ENCODE measurements at places on chromosomes 7 and 10.

DNA sequence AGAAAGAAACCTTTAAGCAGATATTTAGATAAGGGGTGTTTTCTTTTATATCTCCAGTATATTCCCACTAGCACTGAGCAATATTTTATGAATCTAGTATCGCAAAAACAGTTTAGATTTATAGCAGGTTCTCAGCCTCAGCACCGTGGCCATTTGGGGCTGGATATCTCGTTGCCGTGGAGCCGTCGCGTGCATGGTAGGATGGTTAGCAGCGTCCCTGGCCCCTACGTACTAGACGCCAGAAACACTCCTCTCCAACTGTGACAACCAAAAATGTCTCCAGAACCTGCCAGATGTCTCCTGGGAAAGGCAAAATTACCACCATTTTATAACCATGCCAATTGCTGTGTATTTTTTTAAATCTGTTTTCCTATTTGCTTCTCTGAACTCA is 172.9 kb downstream of the CACNB2 start:
- no peak for DNase-seq
- H3K36me3 ChIP-seq, result no peaks in the 10 kb centered on the region
- H3K4me1 ChIP-seq, result peaks cover 8% of the 10 kb centered on the region
- no peak overlapping the region for H3K4me3 ChIP-seq
- no peaks in the 10 kb centered on the region for H3K27me3 ChIP-seq

GRCh38 chr7:91149341-91150246 is 114.6 kb upstream of the FZD1 start:
- H3K4me1 ChIP-seq, result peaks cover 10% of the 10 kb centered on the region
- H3K36me3 ChIP-seq, result no peaks in the 10 kb centered on the region
- no peak overlapping the region for H3K4me3 ChIP-seq
- H3K27ac ChIP-seq, result no peak overlapping the region

DNA sequence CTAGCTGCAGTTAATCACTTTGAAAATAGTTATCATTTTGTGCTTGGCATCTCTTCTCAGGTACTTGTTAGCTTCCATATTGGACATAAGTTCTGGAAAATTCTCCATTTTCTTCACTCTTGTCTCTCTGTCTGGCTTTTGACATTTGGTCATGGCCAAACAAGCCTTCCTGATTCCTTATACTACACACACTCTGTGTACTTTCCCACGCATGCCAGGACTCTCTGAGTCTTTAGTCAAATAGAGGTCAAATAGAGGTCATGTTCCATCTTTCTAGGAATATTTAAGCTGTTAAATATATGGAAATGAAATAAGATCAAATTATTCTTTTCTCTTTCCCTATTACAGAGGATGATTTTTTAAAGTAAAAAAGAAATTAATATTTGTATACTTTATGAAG is 235.5 kb upstream of the PLXDC2 start:
- peaks cover 12% of the 10 kb centered on the region for H3K4me1 ChIP-seq
- no peaks in the 10 kb centered on the region for H3K27me3 ChIP-seq
- H3K36me3 ChIP-seq, result no peaks in the 10 kb centered on the region
- H3K4me3 ChIP-seq, result no peak overlapping the region

DNA sequence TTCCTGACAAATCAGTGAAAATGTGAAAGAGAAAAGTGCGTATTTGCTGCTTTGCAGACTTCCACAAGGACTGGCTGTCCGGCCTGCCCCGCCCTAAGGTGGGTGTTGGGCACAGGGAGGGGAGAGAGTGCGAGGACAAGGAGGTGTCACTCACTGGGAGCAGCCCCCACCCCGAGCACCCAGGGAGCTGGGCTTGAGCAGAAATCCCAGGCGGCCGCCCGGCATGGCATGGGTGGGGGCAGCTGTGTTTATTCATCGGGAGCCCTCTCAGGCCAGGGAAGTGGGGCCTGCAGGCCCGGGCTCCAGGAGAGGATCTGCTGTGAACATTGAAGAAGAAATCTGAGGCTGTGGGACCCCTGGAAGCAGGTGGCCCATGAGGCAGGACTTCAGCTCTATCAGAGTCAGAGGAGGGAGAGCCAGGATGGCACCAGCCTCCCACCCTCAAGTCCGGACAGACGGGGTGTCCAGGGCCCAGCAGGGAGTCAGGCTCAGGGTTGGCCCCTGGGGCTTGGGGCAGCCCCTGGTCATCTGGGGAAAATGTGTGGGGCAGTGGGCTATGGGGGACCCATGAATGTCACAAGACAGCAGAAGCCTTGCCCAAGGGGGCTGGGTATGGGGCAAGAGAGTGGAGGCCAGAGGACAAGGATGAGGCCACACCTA is 164.4 kb upstream of the PPP2R2D start:
- peak; percentile 61 for DNase-seq
- no peak overlapping the region for H3K27ac ChIP-seq
- H3K36me3 ChIP-seq, result peaks cover 4% of the 10 kb centered on the region
- H3K4me3 ChIP-seq, result no peak overlapping the region
- H3K27me3 ChIP-seq, result peaks cover 4% of the 10 kb centered on the region

DNA sequence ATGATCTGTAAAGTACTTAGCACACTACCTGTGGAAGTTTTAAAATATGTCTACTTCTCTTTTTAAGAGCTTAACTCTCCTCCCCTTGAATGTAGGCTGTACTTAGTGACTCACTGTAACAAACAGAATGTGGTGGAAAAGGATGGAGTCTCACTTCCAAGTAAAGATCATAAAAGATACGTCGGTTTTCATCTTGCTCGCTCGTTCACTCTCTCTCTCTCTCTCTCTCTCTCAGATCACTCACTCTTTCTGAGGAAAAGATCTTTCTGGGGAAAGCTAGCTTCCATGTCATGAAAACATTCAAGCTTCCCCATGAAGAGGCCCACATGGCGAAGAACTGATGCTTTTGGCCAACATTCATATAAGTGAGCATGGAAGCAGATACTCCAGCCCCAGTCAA is 5.5 kb downstream of the CHUK start:
- H3K27me3 ChIP-seq, result no peaks in the 10 kb centered on the region
- no peak for DNase-seq
- H3K4me3 ChIP-seq, result no peak overlapping the region
- H3K36me3 ChIP-seq, result peaks cover 20% of the 10 kb centered on the region
- no peak overlapping the region for H3K27ac ChIP-seq

DNA sequence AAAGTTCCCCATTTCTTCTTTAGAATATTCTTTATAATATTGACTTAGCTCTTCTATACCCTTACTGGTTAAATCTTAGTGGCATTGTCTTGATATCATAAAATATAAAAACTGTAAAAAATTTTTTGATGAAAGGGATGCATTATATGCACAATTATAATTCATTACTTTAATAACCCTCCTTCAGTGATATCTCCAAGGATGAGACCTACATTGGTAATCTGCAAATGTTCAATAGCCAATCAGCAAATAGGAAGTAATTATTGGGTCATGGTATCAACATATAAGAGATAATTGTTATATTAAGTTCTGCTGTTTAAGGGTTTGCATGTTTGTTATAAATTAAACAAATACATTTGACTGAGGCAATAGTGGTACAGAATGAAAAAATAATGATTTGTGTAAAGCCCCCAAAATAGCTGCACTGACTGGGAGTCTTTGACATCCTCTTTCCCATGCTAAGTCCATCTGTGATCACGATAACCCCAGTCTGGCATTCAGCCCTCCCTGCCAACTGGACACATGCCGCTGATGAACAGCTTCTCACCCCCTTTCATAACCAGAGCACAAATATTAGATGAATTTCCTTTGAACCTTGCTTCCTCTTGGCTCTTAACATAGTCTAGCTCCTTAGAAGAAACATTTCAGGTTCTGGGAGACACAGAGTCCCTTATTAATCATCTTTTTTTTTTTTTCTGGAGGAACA is 169.5 kb downstream of the CPED1 start:
- H3K27me3 ChIP-seq, result no peaks in the 10 kb centered on the region
- no peak for DNase-seq
- H3K36me3 ChIP-seq, result peaks cover 5% of the 10 kb centered on the region
- H3K4me3 ChIP-seq, result no peak overlapping the region
- no peaks in the 10 kb centered on the region for H3K4me1 ChIP-seq
- H3K27ac ChIP-seq, result no peak overlapping the region

DNA sequence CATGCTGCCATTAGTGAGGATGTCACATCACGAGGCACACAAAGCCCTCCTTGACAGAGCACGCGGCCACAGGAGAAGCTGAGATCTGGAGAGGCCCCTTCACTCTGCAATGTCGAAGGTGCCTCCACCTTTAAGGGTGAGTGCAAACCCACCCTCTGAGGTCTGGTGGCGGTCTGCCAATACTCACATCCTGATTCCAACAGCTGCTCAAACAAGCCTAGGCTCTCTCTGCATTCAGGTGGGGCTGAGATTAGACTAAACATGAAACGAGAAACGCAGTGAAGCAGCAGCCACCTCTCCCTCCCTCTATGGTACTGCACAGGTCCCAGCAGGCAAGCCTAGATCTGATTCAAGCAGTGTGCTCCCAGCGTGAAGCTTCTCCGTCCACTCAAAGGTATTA is 151.8 kb downstream of the TCERG1L start:
- no peaks in the 10 kb centered on the region for H3K36me3 ChIP-seq
- H3K4me1 ChIP-seq, result peaks cover 11% of the 10 kb centered on the region
- no peak for DNase-seq

GRCh38 chr10:94092848-94093247 is 99.1 kb downstream of the PLCE1 start:
- H3K4me1 ChIP-seq, result peaks cover 4% of the 10 kb centered on the region
- H3K36me3 ChIP-seq, result no peaks in the 10 kb centered on the region
- H3K4me3 ChIP-seq, result no peak overlapping the region
- no peak for DNase-seq
- no peak overlapping the region for H3K27ac ChIP-seq

- peaks cover 28% of the 10 kb centered on the region for H3K4me1 ChIP-seq
- DNase-seq, result no peak
- H3K4me3 ChIP-seq, result no peak overlapping the region
- H3K36me3 ChIP-seq, result no peaks in the 10 kb centered on the region
- peaks cover 8% of the 10 kb centered on the region for H3K27me3 ChIP-seq
Observed at GRCh38 chr10:15436696-15437095, 65.6 kb upstream of the FAM171A1 start.

GRCh38 chr10:112701211-112701877 is 248.7 kb upstream of the TCF7L2 start:
- H3K27ac ChIP-seq, result no peak overlapping the region
- no peak overlapping the region for H3K4me3 ChIP-seq
- H3K4me1 ChIP-seq, result peaks cover 22% of the 10 kb centered on the region
- no peak for DNase-seq

GRCh38 chr7:95001815-95002561 is 94.6 kb downstream of the PPP1R9A start:
- no peak overlapping the region for H3K27ac ChIP-seq
- H3K4me3 ChIP-seq, result no peak overlapping the region
- no peaks in the 10 kb centered on the region for H3K36me3 ChIP-seq
- H3K4me1 ChIP-seq, result peaks cover 52% of the 10 kb centered on the region
- H3K27me3 ChIP-seq, result no peaks in the 10 kb centered on the region

GRCh38 chr10:30758338-30758737 is 128.8 kb upstream of the LYZL2 start:
- peaks cover 31% of the 10 kb centered on the region for H3K4me1 ChIP-seq
- H3K27me3 ChIP-seq, result peaks cover 8% of the 10 kb centered on the region
- H3K36me3 ChIP-seq, result no peaks in the 10 kb centered on the region
- no peak for DNase-seq

DNA sequence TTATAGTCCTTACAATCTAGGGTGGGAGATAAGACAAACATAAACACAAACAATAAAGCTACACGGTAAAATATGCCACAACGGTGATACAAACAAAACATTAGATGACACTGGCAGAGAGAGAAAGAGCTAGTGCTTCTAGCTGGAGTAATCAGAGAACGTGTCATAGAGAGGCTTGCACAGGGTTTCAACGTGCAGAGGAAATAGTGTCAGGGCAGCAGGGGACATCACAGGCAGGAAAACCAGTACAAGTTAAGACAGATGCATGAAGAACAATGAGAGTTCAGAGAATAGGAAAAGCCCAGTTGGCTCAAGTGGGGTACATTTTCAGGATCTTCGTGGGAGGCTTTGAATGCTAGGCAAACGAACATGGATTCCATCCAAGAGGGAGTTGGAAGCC is 91.4 kb downstream of the ZNF438 start:
- H3K4me1 ChIP-seq, result peaks cover 5% of the 10 kb centered on the region
- no peaks in the 10 kb centered on the region for H3K27me3 ChIP-seq
- H3K36me3 ChIP-seq, result peaks cover 6% of the 10 kb centered on the region

DNA sequence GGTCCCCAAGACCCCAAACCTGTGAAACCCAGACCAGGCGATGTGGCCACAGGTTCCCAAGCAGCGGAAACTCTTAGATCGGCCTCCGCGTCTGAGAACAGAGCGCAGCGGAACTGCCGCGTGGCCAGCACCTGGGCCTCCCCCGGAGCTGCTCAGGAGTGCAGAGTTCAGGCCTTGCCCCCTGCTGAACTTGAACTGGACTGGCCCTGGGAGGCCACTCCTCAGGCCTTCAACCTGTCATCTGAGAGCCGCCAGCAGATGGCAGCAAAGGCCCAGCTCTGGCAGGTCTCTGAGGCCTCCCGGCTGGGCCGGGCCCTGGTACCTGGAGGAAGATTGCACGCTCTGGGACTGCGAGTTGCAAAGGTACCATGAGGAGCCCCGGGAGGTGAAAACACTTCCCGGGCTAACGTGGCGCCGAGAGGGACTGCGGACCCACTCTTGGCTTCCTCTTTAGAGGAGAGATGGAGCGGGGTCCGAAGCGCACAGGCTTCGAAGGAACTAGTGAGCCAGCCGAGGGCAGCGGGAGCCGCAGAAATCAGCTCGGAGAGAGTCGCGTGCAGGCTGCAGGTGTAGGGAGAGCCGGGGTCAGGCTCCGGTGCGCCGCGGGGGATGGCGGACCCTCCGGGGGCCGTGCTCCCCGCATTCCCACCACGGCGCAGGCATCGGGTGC is 89.2 kb downstream of the PAXIP1 start:
- H3K27ac ChIP-seq, result peak overlapping the region; percentile 48
- H3K36me3 ChIP-seq, result no peaks in the 10 kb centered on the region
- DNase-seq, result peak; percentile 90
- H3K4me3 ChIP-seq, result peak overlapping the region; percentile 75
- peaks cover 13% of the 10 kb centered on the region for H3K27me3 ChIP-seq

DNA sequence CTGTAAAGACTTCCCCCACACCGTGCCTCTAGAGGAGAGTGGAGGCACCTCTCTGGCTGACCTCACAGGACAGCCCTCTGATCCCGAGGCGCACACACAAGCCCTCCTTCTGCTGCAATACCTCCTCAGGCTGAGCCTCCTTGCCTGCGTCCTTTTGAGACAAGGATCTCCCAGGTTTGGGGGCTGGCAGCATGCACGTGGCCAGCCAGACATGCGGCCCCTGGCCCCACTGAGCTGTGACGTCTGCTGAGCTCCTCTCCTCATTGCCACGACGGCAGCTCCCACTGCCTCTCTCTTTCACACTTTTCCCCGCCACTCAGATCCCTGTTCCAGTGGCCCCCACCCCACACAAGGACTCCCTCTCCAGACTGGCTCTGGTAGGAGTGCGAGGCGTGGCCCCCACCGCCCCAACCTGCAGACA is 12.2 kb upstream of the DNAAF5 start:
- H3K4me1 ChIP-seq, result peaks cover 27% of the 10 kb centered on the region
- DNase-seq, result no peak
- peak overlapping the region; percentile 84 for H3K4me3 ChIP-seq
- H3K36me3 ChIP-seq, result peaks cover 9% of the 10 kb centered on the region

GRCh38 chr10:133135116-133135465 is 24.9 kb upstream of the KNDC1 start:
- H3K4me3 ChIP-seq, result no peak overlapping the region
- peaks cover 9% of the 10 kb centered on the region for H3K27me3 ChIP-seq
- DNase-seq, result no peak
- H3K36me3 ChIP-seq, result no peaks in the 10 kb centered on the region
- H3K4me1 ChIP-seq, result no peaks in the 10 kb centered on the region
- H3K27ac ChIP-seq, result no peak overlapping the region

- H3K36me3 ChIP-seq, result no peaks in the 10 kb centered on the region
- peaks cover 3% of the 10 kb centered on the region for H3K27me3 ChIP-seq
- no peak for DNase-seq
- H3K4me3 ChIP-seq, result no peak overlapping the region
- peaks cover 4% of the 10 kb centered on the region for H3K4me1 ChIP-seq
- H3K27ac ChIP-seq, result no peak overlapping the region
Observed at GRCh38 chr7:41870461-41871138, 167.7 kb upstream of the INHBA start.
